Posterior cingulate gyrus (tissue), 11 donors: ENCODE measurements at places on chromosomes 2 and 18.

- DNase-seq: no peak
Measured at GRCh38 chr2:170878505-170878904, 50.5 kb upstream of the GORASP2 start.

GRCh38 chr2:150750720-150751119, 263.3 kb upstream of the RND3 start:
- DNase-seq: no peak

DNA sequence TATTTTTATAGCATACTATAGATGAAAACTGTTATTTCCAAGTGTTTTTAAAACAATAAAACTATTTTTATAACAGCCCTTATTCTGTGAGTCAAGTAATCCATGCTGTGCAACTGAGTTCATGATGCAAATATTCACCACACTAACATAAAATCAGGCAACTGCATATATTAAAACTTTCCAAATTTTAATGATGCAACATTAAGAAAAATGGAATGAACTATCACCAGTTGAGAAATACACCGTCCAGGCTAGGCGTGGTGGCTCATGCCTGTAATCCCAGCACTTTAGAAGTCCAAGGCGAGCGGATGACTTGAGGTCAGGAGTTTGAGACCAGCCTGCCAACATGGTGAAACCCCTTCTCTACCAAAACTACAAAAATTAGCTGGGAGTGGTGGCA, 114.5 kb downstream of the CDH2 start:
- DNase-seq: no peak

DNA sequence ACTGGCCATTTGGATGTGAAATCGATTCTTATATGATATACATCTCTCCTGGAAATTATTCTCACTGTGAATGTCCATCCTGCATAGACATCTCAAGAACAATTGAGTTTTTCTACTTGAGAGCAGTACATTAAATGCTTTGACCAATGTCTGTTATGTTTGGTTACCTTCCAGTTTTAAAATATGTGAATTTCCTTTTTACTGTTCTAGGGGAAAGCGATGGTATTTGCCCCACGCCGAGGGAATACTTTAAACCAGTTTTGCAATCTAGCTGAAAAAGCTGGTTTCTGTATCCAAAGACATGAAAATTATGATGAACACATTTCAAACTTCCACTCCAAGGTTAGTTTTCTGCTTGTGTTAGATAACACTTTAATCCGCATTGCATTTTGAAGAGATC, 175.3 kb upstream of the SIX3 start:
- no peak for DNase-seq

GRCh38 chr18:3135536-3135935, 84.2 kb downstream of the MYOM1 start:
- DNase-seq: peak; percentile 39

GRCh38 chr2:174967086-174967485, 38.1 kb downstream of the CHN1 start:
- DNase-seq: no peak

DNA sequence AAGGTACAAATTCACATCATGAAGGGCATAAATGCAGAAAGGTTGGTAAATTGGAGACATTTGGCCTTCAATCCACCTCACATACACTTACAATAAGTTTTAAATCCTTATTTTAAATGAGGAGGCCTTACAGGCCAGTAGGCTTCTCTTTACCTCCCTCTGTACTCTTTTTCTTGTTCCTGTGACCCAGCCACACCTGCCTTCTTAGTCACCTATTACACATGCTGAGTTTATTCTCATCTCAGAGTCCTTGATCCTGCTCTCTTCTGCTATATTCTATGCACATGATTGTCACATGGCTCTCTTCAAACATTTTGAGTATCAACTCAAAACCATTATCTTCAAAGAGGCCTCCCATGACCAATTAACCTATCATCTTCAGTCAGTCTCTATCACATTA, 491.5 kb downstream of the SATB2 start:
- no peak for DNase-seq

- no peak for DNase-seq
Measured at GRCh38 chr2:26672112-26672817, 20.3 kb upstream of the KCNK3 start.

GRCh38 chr18:7749510-7749981, 182.4 kb downstream of the PTPRM start:
- no peak for DNase-seq

- DNase-seq: no peak
Measured at GRCh38 chr2:79792090-79792489, 279.2 kb downstream of the CTNNA2 start.

- DNase-seq: no peak
Measured at GRCh38 chr2:118151831-118152230, 63.6 kb downstream of the INSIG2 start.

DNA sequence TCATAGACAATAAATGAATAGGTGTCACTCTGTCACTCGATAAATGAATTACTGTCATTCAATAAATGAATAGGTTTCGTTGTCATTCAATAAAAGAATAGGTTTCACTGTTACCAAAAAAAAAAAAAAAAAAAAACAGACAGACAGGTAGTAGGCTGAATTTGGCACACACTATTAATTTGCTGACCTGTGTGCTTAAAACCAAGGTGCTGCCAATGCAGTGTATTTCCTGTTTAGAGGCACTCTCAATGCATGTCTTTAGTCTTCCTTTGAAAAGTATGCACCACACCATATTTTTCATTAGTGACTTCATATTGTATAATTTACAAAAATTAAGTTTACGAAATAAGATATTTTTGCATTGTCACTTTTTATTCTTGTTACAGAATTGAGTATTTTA, 16.2 kb downstream of the ANKRD62 start:
- DNase-seq: no peak

- DNase-seq: no peak
Measured at GRCh38 chr2:199950396-199950795, 4.9 kb downstream of the TYW5 start.

DNA sequence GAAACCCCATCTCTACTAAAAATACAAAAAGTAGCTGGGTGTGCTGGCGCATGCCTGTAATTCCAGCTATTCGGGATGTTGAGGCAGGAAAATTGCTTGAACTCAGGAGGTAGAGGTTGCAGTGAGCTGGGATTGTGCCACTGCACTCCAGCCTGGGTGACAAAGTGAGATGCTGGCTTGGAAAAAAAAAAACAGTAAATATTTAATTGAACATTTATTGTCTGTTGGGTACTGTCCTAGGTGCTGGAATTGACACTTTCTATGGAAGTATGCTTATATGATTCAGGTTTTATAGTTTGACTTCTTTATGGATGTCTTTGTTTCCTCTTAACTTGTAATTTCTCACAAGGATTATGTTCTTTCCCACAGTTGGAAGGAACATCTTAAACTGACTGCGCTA, 633.1 kb upstream of the SETBP1 start:
- no peak for DNase-seq

DNA sequence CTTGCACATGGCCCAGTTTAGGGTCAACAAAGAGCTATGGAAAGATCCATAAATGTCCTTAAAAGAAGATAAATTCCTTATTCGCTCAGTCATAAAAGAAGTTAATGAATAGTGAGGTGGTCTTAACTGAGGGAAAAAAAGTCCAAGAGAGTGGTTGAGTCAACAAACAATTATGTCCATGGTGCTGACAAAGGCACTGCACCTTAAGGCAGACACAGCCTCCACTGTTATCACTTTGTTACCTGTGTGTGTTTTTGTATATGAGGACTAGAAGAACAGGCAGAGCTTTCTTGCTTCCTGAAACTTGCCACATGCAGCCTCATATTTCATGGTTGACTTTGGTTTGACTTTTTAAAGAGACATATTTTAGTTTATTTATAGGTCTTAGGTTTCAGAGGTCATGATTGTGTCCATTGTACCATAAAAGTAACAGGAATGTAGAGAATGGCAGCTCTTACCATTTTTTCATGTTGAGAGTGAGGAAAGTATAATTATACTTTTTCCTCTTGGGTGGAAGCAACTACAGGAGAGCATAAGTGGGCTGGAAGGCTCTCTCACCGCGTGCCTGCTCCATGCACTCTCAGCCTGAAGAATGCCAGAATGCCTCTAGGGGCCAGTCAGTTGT, 93.6 kb downstream of the XRCC5 start:
- no peak for DNase-seq

GRCh38 chr18:61869636-61870035, 23.2 kb downstream of the RNF152 start:
- no peak for DNase-seq

DNA sequence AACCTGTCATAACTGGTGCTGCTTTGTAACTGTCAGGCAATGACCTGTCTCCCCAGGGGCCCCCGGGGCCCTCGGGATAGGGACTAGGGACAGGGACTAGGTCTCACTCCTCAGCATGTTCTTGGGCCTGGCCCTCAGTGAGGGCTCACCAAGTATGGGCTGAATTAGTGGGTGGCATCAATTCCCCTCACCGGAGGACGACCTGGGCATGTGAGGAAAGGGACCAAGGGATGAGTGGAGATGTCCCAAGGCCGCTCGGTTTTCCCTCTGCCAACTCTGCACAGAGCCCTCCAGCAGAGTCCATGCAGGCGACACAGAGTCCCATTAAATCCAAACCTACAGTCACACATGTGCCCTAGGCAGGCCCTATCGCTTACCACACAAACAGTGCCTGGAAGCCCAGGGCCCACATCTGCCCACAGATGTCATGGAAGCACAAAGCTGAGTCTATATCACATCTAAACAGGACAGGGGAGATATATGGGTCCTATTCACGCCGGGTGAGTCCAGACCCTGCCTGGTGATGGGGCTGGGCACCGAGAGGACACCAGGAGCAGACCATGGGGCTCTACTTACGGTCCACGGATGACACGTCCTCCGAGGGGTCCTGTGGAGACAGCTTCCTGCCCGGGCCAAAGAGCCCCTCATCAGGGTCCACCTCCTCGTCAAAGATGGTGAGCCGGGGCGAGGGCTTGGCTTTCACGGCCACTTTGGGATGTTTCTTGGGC, 26.6 kb downstream of the HS1BP3 start:
- no peak for DNase-seq

- no peak for DNase-seq
Measured at GRCh38 chr2:240768216-240768615, 51.8 kb downstream of the KIF1A start.

DNA sequence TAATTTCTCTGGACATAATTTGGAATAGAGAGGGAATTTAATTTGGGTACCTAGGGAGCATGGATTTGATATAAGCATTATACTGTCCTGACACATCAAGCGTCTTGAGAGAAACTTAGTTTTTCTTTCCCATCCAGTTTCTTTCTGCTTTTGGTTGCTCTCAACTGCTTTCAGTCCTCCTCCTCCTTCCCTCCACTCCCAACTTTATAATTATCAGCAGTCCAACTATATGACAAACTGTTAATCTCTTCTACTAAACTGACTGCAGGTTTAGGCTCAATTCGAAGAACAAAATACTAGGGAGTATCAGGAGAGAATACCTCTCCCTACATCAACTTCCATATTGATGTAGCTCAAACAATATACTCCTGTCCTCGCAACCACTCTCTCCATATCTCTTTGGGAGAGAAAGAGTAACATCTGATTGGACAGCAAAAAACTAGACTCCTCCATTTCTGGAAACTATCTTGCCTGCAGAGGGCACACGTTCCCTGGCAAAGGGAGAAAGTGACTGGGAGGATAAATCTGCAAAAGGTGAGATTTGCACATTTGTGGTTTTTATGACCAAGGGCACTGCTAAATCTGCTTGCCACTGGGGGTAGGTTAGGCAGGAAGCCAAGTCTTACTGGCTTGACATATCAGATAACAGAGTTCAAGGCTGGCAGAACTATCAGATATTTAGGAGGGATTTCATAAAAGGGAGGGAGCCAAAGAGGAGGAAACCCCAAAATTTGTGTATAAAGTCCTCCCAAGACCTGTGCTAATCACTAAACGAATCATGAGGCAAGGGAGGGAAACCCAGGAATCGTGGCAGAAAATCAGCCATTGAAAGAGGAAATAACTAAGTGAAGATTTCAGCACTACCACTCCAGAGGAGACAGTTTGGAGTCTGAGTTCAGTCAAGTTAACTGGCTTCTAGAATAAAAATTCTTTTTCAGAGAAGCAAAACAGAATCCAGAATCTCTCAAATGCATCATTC, 40.0 kb downstream of the ICA1L start:
- no peak for DNase-seq

DNA sequence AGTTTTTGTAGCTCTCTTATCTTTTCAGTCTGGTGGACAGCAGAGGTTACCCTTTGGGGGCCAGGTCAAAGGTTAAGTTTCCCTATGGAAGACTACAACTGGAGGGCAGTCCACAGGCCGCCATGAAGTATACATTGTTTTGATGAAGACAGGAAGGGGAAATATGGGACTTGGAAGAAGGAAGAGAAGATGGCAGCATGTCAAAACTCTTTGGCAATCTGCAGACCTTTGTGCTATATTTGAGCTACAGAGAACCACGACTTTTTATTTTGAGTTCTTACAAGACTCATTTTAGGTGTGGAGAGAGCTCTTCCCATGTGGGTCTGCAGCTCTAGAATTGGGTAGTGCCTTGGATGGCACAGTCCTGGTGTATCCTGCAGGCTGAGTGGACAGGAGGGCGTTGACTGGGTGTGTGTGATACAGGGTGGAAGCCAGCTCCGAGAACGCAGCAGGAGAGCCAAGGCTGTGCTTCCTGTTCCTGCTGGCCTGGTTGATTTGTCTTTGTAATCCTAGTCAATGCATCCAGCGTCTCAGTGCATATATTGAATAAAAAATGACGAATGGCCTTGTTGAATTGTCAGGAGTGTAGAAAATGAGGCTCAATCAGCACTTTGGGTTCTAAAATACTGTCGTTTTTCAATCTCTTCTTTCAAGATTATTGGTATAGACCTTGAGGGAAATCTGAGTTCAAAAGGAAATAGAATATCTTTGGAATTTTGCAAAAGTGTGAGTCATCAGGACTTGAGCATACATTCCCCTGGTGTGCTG, 11.5 kb downstream of the ITGA6 start:
- no peak for DNase-seq

DNA sequence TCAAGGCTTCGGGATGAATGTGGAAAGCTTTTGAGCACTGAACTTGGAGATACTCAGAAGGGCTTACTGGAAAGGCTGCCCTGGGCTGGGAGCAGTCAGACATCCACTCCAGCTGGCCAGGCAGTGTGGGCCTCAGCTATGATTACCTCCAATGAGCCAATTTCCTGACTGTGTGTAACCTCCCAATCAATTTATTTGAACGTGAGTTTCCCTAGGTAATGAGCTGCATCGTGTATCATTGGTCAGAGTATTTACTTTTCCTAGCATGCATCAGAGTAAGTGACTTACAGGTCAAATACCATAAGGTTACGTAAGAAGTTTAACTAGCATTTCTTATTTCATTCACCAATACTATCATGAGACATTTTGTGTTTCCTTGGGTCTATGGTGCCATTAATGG, 11.0 kb upstream of the CTAGE1 start:
- DNase-seq: no peak

DNA sequence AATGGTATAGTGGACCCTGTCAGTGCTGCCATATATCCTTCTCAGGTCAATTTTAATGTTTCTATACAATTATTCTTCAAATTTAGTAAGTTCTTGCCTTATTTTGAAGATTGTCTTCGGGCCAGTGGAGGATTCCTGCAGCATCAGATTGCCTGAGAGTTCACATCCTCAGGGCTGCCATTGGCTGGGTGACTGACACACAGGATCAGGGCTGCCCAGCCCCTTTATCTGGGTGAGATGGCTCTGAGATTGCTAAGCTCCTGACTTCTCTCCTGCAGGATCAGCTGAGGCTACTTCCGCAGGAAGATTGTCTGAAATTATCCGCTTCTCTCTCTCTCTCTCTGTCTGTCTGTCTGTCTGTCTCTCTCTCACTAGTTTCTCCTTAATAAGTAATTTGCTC, 567.4 kb downstream of the TSN start:
- no peak for DNase-seq
